K562 (cell line): ENCODE measurements at places on chromosomes 11 and 22. TPM values are rescaled to one million over a fixed set of nuclear protein-coding genes. Genes with fewer than 3 reads are reported as not detected.

Gene MUC2
- total RNA-seq, result 0.18 and 0.38 TPM in 2 replicates

Gene PTPN5
- not detected in 2 replicates for total RNA-seq

Gene MMP12
- total RNA-seq, result not detected in 2 replicates

Gene ANGPTL5
- total RNA-seq, result not detected in 2 replicates

Gene SPDYC
- total RNA-seq, result 15.1 and 15.9 TPM in 2 replicates

Gene POU2F3
- not detected in 2 replicates for total RNA-seq

Gene VPREB1
- total RNA-seq, result not detected in 2 replicates

Gene DLG2
- 1.2 and 1.6 TPM in 2 replicates for total RNA-seq

Gene RASL10A
- total RNA-seq, result 0.49 and 0.60 TPM in 2 replicates
